ENCODE measurements at places on chromosomes 5 and 9.

GRCh38 chr5:172548311-172548731 lies 92.7 kb upstream of the NEURL1B start:
- no peak for DNase-seq

GRCh38 chr5:131441184-131441583 lies 177.3 kb downstream of the CDC42SE2 start:
- peak; percentile 15 for DNase-seq

GRCh38 chr5:124180875-124181461 lies 565.5 kb downstream of the ZNF608 start:
- DNase-seq, result peak; percentile 69

GRCh38 chr9:137881591-137882505 lies 4.3 kb downstream of the CACNA1B start:
- DNase-seq, result no peak

- DNase-seq, result peak; percentile 65
These were observed 160.2 kb upstream of the DAPK1 start for GRCh38 chr9:87337335-87338087.

DNA sequence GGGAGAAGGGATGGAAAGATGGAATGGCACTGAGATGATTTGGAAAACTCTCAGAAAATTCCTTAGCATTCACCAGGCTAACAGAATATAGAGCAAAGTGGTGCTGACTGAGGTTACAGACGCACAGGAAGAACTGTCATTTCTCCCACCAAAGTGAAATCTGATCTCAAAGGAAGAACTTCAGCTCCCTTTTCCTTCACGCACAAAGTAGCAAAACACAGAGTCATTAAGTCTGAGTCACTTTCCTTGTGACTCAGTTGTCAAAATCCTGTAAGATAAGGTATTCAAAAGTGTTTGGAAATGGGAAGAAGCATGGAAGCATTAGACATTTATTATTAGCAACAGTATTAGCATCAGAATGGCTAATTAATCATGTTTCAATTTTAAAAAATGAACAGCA lies 11.7 kb downstream of the MPDZ start:
- DNase-seq, result peak; percentile 73

DNA sequence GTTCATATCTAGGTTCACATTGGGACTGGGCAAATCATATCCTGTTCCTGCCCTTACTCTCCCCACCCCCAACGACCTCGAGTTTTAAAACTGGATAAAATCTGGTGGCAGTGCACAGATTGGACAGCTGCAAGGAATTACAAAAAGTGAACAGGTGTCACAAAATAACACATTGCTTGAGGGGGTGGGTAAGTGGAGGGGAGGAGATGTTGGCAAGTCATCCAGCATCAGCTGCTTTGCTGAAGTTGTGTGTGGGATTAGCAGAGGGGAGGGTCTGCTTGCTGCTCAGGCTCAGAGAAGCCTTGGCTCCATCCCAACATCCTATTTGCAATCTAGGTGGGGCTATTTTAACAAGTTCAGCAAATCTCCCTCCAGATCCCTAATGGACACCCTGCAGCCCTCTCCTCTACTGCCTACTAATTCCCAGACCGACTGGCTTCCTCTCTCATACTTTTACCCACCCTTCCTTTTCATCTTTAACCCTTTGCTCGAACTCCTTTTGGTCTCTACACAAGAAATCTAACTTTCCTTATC lies 39.8 kb upstream of the SLC24A2 start:
- no peak for DNase-seq

DNA sequence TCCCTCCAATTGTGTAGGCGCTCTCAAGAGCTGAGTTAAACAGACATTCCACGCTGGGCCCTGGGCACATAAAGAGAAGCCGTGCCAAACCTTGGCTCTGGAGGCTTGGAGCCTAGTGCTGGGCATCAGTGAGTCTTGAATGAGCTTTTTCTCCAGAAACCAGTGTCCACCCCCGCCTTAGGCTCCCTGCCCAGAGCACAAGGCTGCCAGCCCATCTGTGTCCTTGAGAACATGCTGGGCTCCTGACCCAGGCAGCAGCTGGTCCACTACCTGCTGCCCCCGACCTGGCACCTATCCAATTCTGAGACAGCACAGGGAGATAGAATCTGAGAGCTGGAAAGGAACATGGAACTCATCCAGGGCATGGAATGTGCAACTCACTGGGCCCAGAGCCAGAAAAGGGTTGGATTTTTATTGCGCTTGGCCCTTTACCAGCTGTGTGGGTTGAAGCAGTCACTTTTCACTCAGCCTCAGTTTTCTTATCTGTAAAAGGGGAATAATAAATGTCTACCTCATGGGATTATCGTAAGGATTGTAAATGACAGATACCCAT lies 92.4 kb upstream of the CPLX2 start:
- no peak for DNase-seq

DNA sequence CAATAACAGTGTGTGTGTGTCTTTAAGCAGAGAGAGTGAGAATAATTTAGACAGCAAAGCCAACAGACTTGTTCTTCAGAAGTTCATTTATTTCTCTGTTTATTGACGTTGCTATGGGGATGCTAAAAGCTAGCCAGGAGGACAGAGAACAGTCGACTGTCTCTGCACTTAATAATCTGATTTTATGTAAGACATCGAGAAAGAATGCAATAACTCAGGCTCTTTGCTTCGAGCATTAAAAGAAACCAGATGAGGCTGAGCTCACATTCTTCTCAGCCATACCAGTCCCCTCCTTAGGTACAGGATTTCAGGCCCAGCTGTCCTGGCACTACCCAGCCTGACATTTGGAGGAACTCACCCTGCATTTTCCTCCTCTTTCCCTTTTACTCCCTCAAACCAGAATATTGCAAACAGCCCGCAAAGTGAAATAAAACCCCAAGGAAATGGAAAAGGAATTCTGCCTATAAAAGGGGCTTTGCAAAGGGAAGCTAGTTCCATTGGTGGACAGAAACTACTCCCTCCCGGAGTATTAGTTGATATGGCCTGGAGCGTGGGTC lies 44.5 kb upstream of the DPYSL3 start:
- peak; percentile 91 for DNase-seq

- no peak for DNase-seq
These were observed 147.1 kb downstream of the ERCC6L2 start for GRCh38 chr9:96022445-96023051.

DNA sequence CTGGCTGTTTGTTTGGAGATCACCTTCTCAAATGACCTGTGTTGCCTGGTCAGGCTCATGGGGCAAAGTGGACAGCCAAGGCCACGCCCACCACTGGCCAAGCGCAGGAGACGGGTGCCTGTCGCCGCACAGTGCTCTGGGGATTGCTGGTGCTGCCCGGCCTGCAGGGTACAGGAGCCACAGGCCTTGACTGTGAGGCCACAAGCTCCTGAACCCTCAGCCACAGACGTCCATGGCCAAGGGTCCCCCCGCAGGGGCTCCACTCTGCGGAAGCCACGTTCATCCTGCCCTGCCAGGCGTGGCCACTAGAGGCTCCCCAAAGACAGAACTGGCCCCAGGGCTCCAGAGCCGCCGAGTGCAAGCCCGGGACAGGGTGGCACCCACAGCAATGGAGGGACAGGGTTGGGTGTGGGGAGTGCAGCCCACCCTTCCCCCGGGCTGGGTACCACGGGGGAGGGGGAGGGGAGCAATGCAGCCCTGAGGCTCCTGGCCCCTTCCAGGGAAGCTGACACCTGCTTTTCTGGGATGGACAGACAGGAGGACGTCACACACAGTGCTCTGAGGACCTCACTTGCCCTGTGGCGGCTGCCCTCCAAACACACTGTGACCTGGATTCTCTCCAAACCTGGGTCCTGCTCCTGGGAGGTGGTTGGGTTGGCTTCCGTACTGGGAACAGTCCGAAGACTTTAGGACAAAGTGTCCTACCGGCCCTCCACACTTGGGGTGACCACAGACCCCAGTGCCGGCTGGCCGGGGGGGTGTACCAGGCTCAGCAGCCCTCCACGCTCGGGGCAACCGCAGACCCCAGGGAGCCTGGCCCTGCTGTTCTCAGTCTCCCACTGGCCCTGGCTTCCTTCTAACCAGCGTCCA lies 21.5 kb downstream of the TPPP start:
- peak; percentile 77 for DNase-seq

GRCh38 chr9:136520053-136520540 lies 25.8 kb downstream of the NOTCH1 start:
- no peak for DNase-seq

DNA sequence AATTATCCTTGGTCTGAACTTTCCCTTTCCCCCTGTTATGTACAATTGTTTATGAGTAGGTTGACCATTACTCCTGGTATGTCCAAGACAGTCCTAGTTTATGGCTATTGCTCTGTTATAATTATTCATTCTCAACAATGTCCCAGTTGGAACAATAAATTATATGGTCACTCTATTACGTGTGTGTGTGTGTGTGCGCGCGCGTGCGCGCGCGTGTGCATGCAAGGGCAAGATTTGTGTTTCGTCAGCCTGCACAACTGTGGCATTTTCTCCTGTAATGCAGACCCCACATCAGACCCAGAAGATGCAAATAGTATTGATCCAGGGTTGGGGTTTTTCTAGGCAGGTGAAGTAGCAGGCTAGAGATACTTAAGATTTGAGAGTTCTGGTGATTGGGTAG lies 88.4 kb downstream of the ESM1 start:
- DNase-seq, result no peak

DNA sequence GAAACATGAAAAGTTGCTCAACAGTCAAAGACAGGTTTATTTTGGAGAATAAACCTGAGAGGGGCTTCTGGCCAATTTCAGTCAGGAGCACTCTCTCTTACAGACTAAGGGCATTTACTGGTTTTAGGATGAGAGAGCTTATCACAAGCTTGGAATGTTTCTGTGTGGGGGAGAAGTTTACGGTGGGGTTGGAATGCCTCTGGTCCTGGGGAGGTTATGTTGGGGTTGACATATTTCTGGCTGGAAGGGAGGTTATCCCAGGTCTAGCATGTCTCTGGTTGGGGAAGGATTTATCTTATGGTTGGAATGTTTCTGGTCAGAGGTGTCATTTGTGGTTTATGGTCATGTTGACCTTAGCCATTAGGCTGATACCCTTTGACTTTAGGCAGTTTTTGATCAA lies 1867.3 kb downstream of the EFNA5 start:
- DNase-seq, result no peak

- no peak for DNase-seq
These were observed 72.3 kb downstream of the HMCN2 start for GRCh38 chr9:130337784-130338380.

DNA sequence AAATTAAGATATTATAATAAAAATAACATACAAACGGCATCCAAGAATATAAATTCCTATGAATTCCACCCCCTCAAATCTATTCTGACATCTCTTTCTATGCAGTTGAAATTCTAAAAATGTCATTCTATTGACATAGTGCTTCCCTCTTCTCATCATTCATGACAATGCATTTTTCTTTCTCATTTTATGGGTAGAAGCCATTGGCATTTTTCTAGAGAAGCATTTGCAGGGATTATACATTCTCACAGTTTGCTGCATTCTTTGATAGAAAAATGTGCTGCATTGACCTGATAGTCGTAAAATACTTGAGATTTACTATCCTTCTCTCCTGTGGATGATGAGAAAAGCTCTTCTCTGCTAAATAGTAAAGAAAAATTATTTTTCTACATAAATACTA lies 760.9 kb upstream of the ACO1 start:
- no peak for DNase-seq

GRCh38 chr5:154834053-154834452 lies 16.4 kb downstream of the FAXDC2 start:
- no peak for DNase-seq

DNA sequence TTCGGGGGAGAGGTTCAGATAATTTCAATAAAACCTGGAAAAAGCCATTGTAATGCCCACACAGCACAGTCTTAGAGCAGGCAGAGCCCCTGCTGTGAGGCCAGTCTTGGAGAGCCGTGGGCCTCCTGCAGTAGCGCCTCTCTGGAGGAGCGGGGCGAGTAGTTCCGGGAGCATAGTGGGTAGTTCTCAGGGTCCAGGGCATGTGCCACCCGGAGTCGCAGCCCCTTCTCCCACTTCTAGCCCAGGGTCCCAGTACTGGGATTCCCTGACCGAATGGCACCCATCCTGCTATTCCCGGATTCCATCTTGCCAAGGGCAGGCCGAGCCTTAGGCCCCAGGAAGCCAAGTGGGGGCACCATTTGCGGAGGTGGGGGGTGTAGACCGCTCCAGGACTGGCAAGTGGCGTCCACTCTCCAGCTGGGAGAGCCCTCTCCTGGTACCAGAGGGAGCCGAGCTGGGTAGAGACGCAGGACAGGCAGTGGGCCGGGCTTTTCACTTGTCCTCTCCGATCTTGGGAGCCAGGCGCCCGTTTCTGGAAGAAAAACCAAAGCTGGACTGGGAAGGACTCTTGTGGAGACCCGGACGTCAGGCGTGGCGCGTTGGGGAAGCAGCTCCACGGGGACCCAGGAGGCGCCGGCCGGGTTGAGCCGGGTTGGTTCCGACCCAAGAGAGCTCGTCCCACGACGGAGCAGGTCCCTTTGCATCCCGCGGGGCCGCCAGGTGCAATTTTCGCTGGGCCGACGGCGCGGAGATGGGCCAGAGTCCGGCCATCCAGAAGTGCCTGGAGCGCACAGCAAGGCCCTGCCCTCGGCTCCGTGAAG lies 12.1 kb downstream of the PROP1 start:
- no peak for DNase-seq

DNA sequence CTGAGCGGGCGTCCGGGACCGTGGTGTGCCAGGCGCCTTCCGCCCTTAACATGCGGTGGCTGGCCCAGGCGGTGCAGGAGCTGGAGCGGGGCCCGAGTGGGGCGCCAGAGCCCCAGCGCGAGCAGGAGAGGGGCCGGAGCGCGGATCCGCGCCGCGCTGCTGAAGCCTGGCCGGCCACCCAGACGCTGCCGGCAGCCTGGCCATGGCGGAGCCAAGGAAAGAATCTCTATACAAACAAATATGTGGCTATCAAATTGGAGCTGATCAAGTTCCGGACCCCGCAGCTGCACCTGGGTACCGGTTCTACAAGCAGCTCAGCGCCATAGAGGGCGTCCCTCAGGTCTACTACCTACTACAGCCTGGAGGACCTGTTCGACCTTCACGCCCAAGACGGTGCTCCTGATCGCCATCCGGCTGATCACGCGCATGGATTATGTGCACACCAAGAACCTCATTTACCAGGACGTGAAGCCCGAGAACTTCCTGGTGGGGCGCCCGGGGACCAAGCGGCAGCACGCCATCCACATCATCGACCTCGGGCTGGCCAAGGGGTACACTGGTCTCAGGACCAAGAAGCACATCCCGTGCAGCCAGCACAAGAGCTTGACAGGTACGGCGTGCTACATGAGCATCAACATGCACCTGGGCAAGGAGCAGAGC lies 55.8 kb downstream of the JAK2 start:
- no peak for DNase-seq

GRCh38 chr9:89605465-89606048 lies 745 bp downstream of the GADD45G start:
- peak; percentile 51 for DNase-seq

DNA sequence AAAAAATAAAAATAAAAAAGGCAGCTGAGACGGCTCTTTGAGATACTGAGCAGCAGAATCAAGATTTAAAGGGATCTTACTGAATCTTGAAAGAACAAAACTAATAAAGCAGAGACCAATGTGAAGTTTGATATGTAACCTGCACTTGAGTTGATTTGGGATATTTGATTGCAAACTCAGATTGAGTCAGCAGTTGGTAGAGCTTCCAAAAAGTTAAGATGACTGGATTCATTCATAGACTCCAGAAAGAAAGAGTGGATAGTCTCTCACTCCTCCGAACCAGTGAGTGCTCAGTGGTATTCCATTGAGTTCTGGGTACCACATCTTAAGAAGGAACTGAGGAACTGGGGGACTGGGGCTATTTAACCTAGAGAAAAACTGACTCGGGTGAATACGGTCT lies 52.7 kb upstream of the TESK1 start:
- DNase-seq, result no peak

Measured in adipocyte (in vitro differentiated cells).